NCI-H345 (cell line): ENCODE measurements at places on chromosomes 1 and 21.

- peak; percentile 19 for DNase-seq
These were observed 6.3 kb downstream of the LRRC53 start for GRCh38 chr1:74505928-74506710.

DNA sequence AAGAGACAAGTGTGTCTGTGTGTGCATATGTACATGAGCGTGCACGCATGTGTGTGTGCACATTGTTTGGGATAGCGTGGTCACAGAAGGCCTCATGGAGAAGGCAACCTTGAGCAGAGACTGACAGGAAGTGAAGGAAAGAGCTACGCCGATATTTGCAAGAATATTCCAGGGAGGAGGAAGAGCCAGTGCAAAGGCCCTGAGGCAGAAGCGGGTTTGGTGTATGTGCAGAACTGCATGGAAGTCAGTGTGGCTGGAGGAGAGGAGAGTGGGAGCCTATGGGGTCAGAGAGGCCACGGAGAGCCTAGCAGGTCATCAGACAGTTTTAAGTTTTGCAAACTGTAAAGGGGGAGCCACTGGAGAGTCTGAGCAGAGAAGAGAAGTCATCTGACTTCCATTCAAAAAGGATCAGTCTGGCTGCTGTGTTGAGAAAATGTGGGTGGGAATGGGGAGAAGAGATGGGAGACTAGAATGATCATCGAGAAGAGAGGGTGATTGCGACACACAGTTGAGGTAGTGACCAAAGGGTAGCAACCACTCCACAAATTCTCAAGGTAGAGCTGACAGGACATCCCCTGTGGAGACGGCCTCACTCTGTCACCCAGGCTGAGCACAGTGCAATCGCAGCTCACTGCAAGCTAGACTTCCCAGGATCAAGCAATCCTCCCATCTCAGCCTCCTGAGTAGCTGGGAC, 3.9 kb downstream of the CELA2B start:
- no peak for DNase-seq

DNA sequence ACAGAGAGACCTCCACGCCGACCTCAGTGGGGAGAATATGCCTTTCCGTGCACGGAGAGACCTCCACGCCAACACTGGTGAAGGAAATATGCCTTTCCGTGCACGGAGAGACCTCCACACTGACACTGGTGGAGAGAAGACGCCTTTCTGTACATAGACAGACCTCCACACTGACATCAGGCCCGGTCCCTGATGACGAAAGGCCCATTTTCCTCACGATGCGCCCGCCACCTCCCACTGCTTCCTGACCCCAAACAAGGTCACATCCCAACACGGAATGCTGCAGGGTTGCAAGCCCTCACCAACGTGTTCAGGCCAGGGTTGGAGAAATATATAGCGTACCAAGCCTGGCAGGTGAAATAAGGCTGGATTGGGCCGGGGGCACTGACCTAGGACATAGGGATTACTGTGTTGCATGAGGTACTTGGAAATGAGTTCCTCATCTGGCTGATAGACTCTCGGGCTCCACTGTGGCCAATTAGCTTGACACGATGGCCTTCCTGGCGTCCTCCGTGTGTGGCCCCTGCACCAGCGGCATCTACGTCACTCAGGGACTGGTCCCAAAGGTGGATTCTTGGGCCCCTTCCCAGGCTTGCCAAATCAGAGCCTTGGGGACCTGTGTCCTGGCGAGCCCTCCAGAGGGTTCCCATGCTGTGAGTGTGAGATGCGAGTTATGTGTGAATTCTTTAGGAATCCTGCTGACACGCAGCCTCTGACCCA, 16.5 kb upstream of the SUMO3 start:
- DNase-seq, result no peak

- DNase-seq, result no peak
These were observed 90.6 kb downstream of the DMRTB1 start for GRCh38 chr1:53549781-53550180.

DNA sequence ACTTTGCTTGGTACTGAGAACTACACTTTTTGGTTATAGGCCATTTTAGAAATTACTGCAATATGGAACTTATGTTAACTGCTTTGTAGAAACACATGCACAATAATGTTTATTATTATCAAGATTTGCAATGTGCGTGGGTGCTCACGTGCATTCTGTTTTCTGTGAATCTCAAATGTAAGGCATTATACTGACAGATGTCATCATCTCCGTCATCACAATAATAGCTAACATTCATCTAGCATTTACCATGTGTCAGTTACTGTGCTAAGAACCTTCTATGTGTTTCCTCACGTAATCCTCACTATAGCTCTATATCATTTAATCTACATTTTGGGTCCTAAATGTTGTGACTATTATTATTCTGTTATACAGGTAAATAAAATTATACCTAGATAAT, 1214.8 kb upstream of the ADGRL4 start:
- no peak for DNase-seq

- peak; percentile 57 for DNase-seq
These were observed 42.2 kb downstream of the OLIG1 start for GRCh38 chr21:33112151-33112550.

DNA sequence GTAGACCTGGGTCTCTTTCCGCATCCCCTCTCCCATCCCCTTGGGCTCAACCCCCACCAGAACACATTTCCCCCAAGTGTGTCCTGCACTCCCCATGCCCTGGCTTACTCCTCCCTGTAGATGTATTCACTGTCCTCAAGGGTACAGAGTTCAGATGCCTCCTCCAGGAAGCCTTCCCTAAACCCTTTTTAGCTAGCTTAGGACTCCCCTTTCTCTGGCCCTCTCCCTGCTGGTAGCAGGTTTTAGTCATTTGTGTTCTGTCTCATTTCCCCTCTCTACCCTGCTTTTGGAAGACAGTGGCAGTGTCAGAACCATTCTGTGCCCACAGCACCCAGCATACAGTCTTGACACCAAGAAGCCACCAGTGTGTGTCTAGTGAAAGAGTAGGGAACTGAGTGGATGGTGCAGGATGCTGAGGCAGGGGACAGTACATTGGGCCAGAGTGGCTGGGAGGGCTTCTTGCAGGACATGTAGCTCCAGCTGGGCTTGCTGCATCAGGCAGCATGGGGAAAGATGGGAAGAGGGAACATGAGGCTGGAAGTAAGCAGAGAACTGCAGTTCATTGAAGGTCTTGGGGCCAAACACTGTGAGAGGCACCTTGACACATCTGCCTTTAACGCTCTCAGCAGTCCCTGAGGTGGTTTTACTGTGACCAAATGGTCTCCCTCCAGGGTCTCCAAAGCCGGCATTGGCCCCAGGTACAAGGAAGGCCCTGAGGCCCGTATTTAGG, 2.5 kb downstream of the FOXO6 start:
- DNase-seq, result no peak

GRCh38 chr1:225770561-225771248, 6.9 kb upstream of the SRP9 start:
- no peak for DNase-seq

GRCh38 chr21:45264912-45265515, 22.7 kb downstream of the POFUT2 start:
- no peak for DNase-seq

- no peak for DNase-seq
These were observed 496.3 kb downstream of the KIF26B start for GRCh38 chr1:245651093-245651492.

DNA sequence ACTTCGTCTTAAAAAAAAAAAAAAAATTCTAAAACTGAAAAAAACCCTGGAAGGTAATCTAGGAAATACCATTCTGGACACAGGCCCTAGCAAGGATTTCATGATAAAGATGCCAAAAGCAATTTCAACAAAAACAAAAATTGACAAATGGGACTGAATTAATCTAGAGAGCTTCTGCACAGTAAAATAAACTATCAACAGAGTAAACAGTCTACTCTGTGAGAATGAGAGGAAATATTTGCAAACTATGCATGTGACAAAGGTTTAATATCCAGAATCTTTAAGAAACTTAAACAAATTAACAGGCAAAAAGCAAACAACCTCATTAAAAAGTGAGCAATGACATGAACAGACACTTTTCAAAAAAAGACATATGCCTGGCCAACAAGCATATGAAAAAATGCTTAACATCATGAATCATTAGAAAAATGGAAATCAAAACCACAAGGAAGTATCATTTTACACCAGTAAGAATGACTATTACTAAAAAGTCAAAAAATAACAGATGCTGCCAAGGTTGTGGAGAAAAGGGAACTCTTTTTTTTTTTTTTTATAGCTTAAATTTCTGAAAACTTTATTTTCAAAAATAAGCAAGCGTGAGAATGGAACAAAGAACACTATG, 29.4 kb upstream of the RNPC3 start:
- no peak for DNase-seq

DNA sequence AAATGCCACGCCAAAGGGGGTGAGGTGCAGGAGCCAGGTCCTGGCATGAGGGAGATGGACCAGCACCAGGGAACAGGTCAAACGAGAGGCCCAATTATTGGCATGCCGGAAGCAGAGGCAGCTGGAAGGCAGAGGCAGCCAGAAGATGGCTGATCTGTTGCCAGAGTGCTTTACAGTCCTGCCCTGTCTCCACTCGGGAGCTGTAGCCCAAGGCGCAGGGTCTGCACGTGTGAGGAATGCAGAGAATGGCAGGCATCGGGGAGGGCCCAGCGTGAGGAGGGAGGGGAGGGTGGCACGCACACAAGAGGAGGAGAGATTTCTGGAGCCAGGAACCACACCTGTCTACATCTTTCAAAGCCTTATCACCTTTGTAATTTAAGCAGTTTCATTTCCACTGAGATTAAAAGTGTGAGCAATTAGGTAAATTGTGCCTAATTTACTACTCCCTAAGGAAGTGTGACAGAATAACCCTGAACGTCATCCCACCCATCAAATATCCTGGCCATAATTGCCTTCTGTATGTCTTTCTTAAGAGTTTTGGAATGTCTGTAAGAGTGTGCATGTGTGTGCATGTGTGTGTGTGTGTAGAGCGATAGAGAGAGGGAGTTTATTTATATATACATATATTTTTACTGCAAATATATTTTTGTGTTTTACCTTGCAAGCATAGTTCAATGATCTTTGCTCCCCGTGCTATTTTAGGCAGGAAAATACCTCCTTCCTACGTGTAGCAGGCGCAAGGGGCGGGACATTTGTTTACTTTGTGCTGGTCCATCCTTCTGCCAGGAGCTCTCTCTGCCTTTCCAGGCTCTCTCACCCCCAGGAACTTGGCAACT, 125.5 kb upstream of the SERBP1 start:
- no peak for DNase-seq

- no peak for DNase-seq
These were observed 68.5 kb downstream of the STUM start for GRCh38 chr1:226617109-226617508.

DNA sequence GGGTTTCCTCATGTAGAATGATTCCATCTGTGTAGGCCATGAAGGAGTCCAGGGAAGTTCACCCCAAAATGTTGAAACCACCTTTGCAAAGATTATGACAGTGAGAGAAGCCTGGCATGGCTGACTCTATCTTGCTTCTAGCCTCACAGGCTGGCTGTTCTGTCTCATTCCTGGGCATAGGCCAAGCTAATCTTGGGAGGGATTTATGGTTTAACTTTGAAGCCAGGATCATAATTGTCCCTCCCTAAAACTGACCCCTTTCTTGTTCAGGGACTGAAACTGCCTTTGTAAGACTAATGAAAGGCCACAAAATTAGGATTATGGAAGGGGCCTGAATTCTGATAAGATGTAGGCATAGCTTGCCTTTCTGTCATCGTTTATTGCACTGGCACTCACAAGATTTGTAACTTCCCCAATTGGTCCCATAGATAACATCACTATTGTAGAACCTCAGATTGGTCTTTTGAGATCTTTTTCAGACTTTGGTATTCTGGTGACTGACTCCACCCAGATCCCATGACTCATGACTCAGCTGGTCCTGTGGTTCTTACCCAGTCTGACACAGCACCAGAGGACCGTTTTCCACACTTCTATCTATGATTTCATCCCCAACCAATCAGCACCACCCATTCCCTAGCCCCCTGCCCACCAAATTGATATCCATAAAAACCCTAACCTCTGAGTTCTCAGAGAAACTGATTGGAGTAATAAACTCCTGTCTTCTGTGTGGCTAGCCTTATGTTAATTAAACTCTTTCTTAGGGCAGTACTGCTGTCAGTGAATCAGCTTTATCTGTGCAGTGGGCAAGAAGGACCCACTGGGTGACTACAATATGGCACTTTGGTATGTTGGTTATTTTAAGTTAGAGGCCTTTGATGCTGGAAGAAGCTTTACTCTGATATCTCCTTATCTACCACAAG, 13.6 kb upstream of the LAMTOR5 start:
- DNase-seq, result no peak
